Right ventricle myocardium superior (tissue), 1 donor: ENCODE measurements at places on chromosomes 12 and 14. TPM values are rescaled to one million over a fixed set of nuclear protein-coding genes. Genes with fewer than 3 reads are reported as not detected.

DNA sequence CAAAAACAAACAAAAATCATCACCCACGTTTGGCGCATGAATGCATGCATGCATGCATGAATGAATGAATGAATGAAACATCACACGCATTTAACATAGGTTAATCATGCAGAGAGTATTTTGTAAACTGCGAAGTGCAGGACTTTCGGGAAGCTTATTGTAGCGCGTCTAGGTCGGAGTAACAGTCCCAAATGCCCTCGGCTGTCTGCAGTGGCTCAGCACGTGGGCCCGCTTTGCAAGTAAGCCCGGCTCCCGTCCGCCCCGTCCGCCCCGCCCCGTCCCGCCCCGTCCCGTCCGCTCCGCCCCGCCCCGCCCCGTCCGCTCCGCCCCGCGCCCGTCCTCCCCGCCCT is 263 bp upstream of the IFT81 start:
- no peak for DNase-seq

- DNase-seq = peak; percentile 92
Observed at GRCh38 chr12:124771462-124772288, 92.0 kb downstream of the SCARB1 start.

The ZBTB39 gene
- 3.0 TPM for total RNA-seq

The SMCO2 gene
- not detected for total RNA-seq

DNA sequence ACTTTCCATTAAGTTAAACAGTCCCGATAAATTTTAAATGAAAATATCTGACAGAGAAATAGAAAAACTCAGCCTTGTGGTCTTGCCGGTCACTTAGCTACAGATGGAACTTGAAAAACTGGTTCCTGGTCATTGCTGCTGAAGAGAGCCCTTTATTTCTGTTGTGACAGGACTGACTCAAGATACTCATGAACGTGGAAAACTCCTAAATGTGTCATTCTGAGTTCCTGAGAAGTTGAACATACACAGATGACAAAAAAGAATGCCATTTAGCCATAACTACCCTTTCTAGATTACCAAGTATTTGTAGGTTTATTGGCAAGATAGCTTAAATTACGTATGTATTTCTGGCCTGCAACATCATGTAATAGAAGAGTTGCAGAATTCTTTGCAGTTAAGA is 134.2 kb downstream of the HMGA2 start:
- DNase-seq = no peak

DNA sequence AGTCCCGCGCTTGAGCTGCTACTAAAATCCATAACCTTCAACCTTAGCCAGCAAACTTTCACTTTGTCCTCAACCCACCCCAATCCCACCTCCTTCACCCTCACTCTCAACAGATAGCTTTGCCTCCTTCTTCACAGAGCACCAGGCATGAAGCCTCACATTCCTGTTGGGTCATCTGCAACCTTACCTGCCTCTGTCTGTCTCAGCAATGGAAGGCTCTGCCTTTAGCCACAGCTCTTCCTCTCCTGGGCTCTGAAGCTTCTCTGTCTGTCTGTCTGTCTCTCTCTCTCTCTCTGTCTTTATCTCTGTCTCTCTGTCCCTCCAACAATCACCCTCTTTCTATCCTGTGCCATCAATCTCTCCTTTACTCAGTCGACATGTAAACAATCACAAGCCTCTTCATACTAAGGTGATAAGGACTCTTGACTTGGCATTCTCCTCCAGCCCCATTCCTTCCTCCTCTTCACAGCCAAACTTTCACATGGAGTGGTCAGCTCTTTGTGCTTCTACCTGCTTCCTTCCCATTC is 220.8 kb downstream of the SPTSSA start:
- no peak for DNase-seq

DNA sequence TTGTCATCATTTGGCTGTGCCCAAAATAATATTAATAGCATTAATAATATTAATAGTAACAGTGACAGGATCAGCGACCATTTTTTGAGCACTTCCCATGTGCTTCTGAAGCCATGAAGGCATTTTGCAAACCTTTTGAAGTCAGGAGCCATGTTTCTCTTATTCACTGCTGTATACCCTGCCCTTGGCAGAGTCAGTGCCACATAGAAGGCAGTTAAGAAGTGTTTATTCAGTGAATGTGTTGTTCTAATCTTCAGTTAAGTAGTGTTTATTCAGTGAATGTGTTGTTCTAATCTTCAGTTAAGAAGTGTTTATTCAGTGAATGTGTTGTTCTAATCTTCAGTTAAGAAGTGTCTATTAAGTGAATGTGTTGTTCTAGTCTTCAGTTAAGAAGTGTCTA is 319.7 kb upstream of the NAV3 start:
- DNase-seq = no peak

GRCh38 chr14:46432516-46432915 is 219.1 kb downstream of the RPL10L start:
- DNase-seq = no peak

DNA sequence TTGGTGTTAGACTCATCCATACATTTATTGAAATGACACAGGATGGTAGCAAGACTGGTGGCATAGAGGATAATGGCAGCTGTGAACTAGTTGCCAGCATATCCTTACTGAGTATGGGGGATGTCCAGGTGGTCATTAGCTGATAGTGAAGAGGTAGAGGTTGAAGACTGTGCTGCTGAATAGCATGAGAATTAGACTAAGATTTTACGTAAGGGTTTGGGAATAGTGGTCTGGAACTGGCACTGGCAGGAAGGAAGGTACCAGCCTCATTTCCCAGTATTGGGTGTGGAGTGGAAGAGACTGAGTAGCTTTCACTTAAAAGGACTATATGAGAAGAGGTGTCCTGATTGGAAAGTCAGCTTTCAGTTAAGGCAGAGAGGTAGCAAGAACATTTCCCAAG is 6.5 kb downstream of the ERC1 start:
- DNase-seq = no peak

The BDKRB2 gene
- total RNA-seq = 1.2 TPM

The DDX11 gene
- 3.6 TPM for total RNA-seq

The RPS26 gene
- 34.6 TPM for total RNA-seq

DNA sequence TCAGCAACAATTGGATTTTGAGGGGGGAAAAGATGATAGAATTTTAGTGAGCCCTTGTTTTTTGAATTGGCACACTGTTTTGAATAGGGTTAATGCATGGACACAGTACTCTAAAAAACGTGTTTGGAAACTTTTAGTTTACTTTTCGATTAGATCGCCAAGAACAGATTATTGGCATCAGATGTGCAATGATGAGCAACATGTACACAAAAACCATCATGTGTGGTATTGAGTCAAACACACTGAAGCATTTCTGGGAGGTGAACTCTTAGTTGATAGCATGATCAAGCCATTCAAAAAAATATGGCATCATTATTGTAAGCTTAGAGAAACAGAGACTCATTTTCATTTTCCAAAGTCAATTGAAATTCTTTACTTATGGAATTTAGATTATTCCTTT is 329.2 kb downstream of the ADAMTS20 start:
- DNase-seq = no peak

The MYO1H gene
- 0.78 TPM for total RNA-seq

DNA sequence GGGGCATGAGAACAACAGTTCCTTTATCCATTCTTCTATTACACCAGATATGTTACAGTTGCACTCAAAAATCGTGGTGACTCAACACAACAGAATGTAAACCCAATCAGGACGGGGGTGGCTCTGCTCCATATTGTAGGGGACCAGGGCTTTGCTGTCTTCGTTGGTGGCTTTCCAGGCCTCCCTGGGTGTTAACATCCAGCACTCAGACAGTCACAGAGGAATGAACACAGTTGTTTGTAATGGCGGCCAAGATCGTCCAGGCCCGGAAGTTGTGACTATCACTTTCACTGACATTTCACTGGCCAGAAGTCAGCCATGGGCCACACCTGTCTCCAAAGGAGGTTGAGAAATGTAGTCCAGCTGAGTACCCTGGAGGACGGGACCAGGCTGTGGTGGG is 204.1 kb downstream of the CACNA1C start:
- no peak for DNase-seq

The EML1 gene
- 39.5 TPM for total RNA-seq

GRCh38 chr12:112685321-112685720 is 106.2 kb upstream of the RPH3A start:
- DNase-seq = no peak

The CDK2 gene
- total RNA-seq = 7.9 TPM

DNA sequence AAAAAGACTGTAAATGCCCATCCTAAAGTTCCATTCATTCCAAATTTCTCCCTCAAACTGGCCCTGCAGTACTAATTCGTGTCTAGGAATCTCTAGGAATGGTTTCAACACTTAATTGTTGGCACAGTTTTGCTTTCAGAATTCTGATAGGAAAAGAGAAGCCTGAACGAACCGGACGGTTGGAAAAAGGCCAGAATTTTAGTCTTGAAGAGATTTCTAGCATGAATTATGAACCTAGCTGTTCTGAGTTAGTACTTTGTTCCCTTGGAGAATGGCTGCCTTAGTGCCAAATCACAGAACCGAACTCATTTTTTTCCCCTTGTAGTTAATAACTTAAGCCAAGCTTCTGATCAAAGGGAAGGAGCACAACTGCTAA is 262.6 kb downstream of the ADAMTS20 start:
- DNase-seq = no peak

DNA sequence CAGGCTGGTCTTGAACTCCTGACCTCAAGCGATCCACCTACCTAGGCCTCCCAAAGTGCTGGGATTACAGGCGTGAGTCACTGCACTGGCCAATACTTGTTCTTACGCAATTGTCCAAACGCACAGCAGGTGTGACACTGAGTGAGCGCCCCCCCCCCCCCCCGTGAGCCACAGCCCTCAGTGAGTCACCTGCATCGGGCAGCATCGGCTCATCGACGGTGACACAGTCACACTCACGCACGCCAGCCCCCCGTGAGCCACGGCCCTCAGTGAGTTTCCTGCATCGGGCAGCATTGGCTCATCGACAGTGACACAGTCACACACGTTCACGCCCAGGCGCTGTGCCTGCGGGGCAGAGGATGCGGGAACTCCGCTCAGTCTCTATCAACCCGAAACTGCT is 42.5 kb downstream of the GALNT9 start:
- DNase-seq = peak; percentile 2

GRCh38 chr12:66409195-66409871 is 107.0 kb downstream of the HELB start:
- DNase-seq = no peak

GRCh38 chr12:22172501-22172900 is 126.5 kb downstream of the CMAS start:
- DNase-seq = no peak

GRCh38 chr12:111443086-111443485 is 37.4 kb downstream of the SH2B3 start:
- peak; percentile 13 for DNase-seq

GRCh38 chr14:68734231-68734732 is 58.6 kb downstream of the ZFP36L1 start:
- no peak for DNase-seq

DNA sequence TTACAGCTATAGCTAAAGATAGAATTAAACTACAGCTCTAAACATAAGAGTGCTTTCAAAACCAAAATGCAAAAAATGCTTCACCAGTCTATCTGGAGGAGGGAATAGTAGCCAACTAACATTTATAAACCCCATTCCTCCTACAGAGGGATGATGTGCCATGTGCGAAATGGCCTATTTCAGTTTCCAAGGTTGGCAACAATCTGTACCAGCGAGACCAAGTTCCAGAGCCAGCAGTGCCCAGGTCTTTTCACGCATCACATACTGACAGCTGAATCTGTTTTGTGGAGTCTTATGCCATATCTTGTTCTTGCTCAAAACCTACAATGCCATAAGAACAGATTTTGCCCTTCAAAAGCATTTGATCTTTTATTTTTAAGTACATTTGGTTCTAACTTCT is 24.5 kb downstream of the NELL2 start:
- no peak for DNase-seq

GRCh38 chr12:92226071-92226661 is 80.5 kb upstream of the BTG1 start:
- no peak for DNase-seq

DNA sequence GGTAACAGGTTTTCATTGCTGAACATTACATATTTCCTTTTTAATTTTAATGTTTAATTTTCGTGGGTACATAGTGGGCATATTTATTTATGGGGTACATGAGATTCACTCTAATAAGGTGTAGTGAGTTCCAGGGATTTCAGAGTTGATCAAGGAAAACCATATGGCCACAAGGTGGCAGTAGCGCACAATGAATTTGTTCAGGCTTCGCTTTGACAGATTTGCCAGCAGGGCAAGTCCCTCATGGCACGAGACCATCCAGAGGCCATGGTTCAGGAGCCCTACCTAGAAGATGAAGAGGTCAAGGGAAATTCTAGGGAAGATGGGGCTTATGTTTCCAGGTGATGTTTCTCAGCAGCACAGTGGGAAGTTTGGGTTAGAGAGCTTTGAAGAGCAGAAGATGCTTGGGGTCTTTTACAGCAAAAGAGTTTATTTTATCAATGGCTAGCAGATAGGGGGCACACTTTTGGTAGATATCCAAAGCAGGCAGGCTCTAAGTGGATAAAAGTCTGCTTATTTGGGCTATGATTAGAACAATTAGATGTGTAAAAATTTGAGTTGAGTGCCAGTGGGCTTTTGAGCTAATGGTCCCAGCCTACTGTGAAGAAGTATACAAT is 1004.4 kb downstream of the AACS start:
- DNase-seq = no peak

DNA sequence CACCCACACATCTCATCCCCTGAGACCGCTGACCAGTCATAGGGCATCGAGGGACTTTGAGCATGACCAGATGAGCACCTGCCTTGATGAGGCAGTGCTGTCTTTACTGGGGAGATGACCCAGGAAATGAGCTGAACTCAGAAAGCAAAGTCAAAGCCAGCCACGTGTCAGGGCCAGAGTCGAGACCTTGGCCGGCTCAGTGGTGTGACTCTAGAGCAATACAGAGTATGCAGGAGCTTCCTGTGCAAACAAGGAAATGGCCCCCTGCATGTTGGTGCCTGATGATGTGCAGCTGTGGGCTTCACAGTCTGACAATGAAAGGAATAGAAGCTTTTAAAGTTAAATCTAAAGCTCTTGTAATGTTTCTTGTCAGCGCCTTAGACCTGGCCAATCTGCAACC is 332.9 kb downstream of the PCNX1 start:
- no peak for DNase-seq

The APOF gene
- total RNA-seq = not detected

The CLEC6A gene
- not detected for total RNA-seq

DNA sequence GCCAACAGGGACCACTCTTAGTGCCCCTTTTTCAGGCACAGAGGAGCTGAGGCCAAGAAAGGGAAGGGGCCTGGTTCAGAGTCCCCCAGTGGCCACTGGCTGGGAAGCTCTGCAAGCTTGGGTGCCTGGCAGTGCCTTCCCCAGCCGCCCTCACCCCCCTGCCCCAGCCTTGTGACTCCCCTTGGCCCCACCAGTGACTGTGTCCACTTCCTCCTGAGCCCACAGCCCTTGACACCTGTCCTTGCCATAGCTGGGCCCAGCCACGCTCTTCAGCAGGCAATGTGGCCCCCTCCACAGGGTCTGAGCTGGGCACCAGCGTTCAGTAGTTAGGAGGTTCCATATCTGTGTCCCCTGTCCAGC is 19.0 kb upstream of the C14orf180 start:
- DNase-seq = peak; percentile 4

The GSG1 gene
- not detected for total RNA-seq

The RGS6 gene
- 26.1 TPM for total RNA-seq

DNA sequence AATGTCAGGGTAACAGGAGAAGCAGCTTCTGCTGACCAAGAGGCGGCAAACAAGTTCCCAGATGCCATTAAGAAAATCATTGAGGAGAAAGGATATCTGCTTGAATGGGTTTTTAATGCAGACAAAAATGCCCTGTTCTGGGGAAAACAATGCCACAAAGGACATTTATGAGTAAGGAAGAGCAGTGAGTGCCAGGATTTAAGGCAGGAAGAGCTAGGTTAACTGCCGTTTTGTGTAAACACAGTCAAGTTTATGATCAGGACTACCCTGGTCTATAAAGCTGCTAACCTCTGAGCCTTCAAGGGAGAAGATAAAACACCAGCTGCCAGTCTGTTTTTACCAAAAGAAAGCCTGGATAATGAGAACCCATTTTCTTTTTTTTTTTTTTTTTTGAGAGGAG is 8.5 kb downstream of the MAPKAPK5 start:
- no peak for DNase-seq
